H9 (cell line): ENCODE measurements at places on chromosomes 3 and 15.
A peak's percentile ranks its signal among the peaks of the same experiment; 100 is the strongest.

DNA sequence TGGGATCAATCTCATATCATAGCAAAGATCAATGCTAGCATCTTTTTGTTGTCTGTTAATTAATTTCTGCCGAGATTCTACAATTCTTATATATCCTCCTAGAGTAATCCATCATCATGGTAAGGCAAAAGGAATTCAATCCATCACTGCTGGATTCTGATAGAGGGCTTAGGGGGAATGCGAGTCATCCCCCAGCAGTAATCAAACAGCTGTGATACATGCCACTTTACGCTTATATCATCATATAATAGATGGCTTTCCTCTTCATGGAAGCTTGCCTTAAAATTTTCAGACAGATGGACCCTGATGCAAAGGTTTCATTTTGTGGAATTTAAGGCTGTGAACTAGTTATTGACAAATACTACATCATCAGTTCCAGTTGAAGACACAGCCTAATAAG, 645.9 kb downstream of the CADM2 start:
- no peak for DNase-seq

- peak; percentile 22 for DNase-seq
Observed at GRCh38 chr15:74632601-74633000, 17.0 kb downstream of the CLK3 start.

GRCh38 chr3:119747357-119747756, 34.5 kb upstream of the NR1I2 start:
- no peak for DNase-seq

GRCh38 chr15:60001610-60002527, 2.2 kb upstream of the FOXB1 start:
- DNase-seq = no peak

- DNase-seq = no peak
Observed at GRCh38 chr15:77178411-77178810, 107.5 kb upstream of the TSPAN3 start.

- no peak for DNase-seq
Observed at GRCh38 chr3:55165704-55166405, 238.0 kb upstream of the LRTM1 start.

DNA sequence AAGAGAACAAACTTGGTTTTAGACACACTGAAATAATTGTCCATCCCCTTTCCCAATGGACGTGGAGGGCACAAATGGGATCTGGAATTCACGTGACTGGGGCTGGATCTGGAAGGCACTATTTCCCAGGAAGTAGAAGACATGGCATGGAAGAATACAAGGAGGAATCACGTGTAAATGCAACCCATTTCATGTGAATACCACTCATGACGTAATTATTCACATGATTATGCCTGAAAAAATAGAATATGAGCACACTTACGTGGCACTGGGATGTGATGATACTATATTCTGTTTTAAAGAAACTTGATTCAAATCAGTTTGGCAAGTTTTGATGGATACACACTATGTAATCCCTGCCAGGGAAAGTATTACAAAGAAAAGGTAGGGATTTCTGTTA, 477.3 kb downstream of the GABRG3 start:
- no peak for DNase-seq

GRCh38 chr3:195226900-195227447, 44.0 kb downstream of the XXYLT1 start:
- no peak for DNase-seq

DNA sequence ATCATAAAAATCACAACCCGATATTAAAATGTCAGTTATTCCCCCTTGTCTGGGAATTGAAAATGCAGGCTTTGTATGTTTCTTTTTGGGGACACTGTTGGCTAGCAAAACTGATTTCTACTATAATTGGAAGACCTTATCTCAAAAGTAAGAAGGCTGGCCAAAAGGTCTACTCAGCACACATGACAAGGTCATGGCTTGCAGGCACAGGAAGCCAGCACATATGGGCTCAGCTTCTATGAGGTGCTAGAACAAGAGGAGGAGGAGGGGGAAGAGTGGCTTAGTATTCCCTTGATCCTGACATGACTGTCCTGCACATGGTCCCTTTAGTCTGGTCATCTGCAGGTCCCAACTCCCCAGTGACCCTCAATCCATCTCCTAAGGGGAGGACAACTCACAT, 681.2 kb downstream of the SQOR start:
- DNase-seq = no peak

- no peak for DNase-seq
Observed at GRCh38 chr3:127870156-127870555, 44.9 kb upstream of the KBTBD12 start.

DNA sequence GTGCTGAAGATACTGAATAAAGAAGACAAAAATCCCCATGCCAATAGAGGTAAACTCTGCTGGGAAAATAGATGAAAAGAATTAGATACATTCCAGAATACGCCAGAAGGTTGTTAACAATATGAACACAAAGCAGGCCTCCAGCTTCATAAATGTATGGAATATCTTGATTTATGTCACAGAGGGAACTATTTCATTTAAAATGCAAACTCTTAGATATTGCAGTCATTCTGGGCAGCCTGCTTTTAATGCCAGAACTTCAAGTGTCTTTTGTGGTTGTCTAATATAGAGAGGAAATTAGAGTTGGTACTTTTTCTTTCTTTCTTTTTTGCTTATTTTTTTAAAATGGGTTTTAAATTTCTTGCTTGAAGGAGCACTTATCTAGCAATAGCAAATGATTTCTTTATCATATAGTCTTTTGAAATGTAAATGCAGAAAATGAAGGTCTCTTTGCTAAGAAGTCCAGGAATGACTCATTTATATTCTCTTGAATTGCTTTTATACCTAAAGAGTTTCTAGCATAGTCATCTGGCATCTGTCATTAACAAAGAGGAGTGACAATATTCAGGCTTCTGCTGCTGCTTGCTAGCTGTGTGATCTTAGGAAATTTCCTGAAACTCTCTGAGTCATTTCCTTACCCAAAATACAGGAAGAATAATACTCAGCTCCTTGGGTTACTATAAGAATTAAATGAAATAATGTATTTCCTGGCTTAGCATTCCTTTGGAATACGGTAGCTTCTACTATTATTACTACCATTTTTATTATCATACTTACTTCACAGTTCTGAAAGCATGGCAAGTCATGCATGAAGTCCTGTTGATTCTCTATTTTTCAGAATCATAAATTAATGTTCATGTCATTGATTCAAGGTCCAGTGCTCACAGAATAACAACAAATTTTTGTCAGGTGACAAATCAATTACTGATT, 527.6 kb downstream of the DIPK2A start:
- no peak for DNase-seq

GRCh38 chr15:51155016-51155580, 60.4 kb upstream of the TNFAIP8L3 start:
- DNase-seq = no peak

- peak; percentile 37 for DNase-seq
Observed at GRCh38 chr3:101725194-101725889, 928 bp downstream of the CEP97 start.

- no peak for DNase-seq
Observed at GRCh38 chr3:194184265-194184751, 48.4 kb downstream of the HES1 start.

DNA sequence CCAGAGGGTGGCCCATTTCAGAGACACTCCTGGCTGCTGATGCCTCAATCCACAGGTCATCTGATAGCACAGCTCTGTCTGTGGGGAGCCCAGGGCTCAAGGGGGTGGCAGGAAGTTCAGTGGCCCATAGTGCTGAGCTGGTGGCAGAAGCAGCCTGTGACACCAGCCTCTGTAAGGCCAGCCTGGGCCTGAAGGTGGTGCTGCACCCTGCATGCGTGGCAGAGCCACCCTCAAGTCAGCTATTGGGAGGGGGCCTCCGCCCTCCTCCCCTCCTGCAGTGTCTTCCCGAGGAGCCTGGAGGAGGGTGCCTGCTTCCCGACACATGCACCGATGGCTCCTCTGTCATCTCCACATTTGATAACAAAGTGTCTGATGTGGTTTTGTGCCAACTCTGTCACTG, 3.0 kb downstream of the PLA1A start:
- peak; percentile 82 for DNase-seq

DNA sequence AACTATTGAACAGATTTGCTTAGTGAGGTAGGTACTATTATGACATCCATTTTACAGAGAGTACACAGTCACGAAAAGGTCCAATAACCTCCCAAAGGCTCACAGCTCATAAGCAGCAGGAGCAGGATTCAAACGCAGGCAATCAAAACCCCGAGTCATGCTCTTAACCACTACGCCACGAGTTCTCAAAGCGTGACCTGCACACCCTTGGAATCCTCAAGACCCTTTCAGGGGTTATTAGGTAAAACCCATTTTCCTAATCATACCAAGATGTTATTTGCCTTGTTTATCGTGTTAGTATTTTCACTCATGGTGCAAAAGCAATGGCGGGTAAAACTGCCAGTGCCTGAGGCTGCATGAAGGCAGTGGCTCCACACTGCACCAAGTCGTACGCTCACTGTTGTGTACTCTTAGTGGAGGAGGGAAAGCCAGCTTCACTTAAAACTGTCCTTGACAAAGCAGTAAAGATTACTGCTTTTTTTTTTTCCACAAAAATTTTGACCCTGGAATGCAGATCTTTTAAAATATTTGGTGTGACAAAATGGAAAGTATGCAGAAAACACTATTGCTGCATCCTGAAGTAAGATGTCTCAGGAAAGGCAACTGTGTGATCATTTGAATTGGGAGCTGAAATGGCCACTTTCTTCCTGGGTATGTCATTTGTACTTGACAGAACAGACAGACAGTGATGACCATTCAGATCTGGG, 96.1 kb downstream of the IGF2BP2 start:
- no peak for DNase-seq
